ENCODE measurements at places on chromosomes 2 and 18. TPM values are rescaled to one million over a fixed set of nuclear protein-coding genes. Genes with fewer than 3 reads are reported as not detected.

DNA sequence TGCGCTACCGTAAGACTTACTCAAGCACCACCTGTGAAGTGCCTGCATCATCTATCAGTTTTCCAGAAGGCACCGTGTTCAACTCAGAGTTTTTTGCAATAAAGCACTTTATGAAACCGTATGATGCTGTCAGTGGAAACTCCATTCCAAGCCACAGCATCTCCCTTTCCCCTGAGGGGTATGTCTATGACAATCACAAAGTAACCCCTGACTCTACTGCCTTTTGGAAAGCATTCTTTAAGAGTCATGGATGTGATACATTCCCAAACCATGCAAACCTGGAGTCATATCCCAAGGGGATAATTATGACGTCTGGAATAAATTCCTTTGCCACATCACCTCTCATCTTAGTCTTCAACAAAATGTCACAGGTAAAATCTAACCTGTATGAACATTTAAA is 39.2 kb downstream of the UNC50 start:
- H3K27me3 ChIP-seq = no peaks in the 10 kb centered on the region
- no peak for DNase-seq
- peaks cover 18% of the 10 kb centered on the region for H3K36me3 ChIP-seq
- no peak overlapping the region for H3K27ac ChIP-seq

- no peaks in the 10 kb centered on the region for H3K27me3 ChIP-seq
- H3K36me3 ChIP-seq = no peaks in the 10 kb centered on the region
- no peaks in the 10 kb centered on the region for H3K4me1 ChIP-seq
- no peak for DNase-seq
- H3K27ac ChIP-seq = no peak within 1 kb of the TSS
These were observed at the start of gene IL1F10 for GRCh38 chr2:113067681-113068080. TSS of gene IL1F10 (plus strand) at chr2:113067970. CDS start at chr2:113072739, 4,769 bp downstream.

GRCh38 chr2:231800493-231801091 is 14.3 kb downstream of the COPS7B start:
- H3K27me3 ChIP-seq = no peaks in the 10 kb centered on the region
- H3K4me3 ChIP-seq = no peak overlapping the region
- H3K36me3 ChIP-seq = peaks cover 27% of the 10 kb centered on the region
- DNase-seq = peak; percentile 12

DNA sequence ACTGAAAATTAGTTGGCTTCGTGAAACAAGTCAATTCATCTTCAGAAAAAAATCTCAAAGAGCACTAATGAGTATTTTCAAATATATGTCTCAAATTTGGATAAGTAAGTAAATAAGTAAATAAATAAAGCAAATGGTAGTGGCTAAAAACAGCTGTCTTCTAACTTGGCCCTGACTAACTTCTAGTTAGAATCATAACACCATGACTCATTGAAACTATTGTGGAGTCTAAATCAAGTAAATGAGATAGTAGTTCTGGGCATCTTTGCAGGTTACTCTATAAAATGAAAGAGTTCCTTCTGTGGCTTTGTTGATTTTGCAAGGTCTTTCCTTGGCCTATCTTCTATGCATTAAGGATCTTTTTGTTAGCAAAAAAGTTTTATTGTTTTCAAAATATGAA is 110.7 kb downstream of the SLC8A1 start:
- H3K27me3 ChIP-seq = no peaks in the 10 kb centered on the region
- H3K36me3 ChIP-seq = no peaks in the 10 kb centered on the region
- no peak for DNase-seq
- no peaks in the 10 kb centered on the region for H3K4me1 ChIP-seq

DNA sequence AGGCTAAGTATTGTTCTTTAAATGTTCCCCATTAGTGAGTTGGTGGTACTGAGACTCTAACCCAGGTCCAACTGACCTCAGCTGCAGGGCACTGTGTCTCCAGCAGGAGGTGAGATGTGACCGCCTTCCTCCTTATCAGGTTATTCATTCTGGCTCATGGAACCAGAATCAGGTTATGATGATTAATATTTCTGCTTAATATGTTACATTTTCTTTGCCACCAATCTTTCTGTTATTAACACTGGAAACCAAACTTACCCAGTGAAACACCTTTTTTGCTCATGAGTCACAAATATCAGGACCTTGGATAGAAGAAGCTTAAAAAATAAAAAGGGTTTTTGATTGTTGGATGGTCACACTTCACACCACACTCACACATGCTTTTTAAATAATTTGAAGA is 85.4 kb downstream of the DPP4 start:
- H3K4me1 ChIP-seq = peaks cover 6% of the 10 kb centered on the region
- no peak for DNase-seq
- H3K27me3 ChIP-seq = no peaks in the 10 kb centered on the region
- H3K4me3 ChIP-seq = no peak overlapping the region
- no peak overlapping the region for H3K27ac ChIP-seq

DNA sequence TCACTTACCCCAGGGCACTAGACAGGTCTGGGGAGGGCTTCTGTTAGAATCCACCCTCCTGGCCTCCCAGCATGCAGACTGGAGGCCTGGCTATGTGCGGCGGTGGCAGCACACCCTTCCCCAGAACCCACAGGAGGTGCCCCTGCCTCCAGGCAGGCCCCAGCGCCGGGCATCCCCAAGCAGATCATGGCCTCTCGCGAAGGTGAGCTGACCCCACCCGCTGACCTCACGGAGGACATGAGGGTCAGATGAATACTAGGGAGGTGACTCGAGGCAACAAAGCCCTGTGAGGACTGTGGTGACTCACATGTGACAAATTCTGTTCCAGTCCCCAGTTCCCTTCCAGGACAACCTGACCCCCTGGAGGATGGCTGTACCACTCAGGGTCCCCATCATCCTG is 1.9 kb downstream of the MAB21L4 start:
- no peak overlapping the region for H3K4me3 ChIP-seq
- no peaks in the 10 kb centered on the region for H3K27me3 ChIP-seq
- DNase-seq = no peak
- no peak overlapping the region for H3K27ac ChIP-seq

DNA sequence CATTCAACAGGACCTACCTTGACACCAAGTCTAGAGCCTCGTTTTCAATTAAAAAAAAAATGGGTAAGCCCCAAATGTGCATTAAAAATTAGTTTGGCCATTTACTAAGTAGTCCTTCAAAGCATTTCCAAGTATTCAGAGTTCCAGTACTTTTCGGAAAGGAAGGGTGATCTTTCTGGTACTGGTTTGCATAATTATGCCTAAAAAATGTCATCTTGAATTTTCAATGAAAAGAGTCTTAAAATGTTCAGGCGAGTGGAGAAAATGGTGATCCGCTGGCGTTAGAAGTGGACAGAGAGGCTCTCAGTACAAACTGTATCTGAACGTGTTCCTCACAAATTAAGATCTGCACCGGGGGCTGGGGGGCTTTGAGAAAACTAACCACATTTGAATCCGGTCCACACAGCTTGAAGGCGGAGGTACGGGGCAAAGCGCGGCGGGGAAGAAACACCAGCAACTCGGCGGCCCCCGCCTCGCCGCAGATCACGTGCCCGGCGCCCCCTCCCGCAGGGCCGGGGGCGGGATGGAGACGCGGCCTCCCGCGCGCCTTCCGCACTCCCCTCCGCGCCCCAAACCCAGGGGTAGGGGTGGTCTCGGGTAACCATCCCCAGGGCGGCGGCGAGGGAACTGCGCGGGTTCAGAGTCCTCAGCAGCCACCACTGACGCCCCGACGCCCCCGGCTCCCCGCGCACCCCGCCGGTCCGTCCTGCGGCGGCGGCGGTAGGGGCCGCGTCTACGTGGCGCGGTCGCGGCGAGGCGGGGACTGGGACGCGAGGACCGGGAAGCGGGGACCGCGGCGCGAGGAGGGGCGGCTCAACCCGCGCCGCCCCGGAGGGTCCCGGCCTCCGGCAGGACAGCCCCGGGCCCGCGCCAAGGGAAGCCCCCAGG is 564 bp downstream of the LPIN2 start:
- H3K4me1 ChIP-seq = peaks cover 8% of the 10 kb centered on the region
- no peaks in the 10 kb centered on the region for H3K27me3 ChIP-seq
- peak overlapping the region; percentile 61 for H3K4me3 ChIP-seq
- no peaks in the 10 kb centered on the region for H3K36me3 ChIP-seq
- H3K27ac ChIP-seq = peak overlapping the region; percentile 81

GRCh38 chr2:7905756-7906155 is 776.1 kb upstream of the ID2 start:
- DNase-seq = no peak
- no peak overlapping the region for H3K4me3 ChIP-seq
- no peaks in the 10 kb centered on the region for H3K27me3 ChIP-seq
- H3K27ac ChIP-seq = no peak overlapping the region
- H3K4me1 ChIP-seq = no peaks in the 10 kb centered on the region

DNA sequence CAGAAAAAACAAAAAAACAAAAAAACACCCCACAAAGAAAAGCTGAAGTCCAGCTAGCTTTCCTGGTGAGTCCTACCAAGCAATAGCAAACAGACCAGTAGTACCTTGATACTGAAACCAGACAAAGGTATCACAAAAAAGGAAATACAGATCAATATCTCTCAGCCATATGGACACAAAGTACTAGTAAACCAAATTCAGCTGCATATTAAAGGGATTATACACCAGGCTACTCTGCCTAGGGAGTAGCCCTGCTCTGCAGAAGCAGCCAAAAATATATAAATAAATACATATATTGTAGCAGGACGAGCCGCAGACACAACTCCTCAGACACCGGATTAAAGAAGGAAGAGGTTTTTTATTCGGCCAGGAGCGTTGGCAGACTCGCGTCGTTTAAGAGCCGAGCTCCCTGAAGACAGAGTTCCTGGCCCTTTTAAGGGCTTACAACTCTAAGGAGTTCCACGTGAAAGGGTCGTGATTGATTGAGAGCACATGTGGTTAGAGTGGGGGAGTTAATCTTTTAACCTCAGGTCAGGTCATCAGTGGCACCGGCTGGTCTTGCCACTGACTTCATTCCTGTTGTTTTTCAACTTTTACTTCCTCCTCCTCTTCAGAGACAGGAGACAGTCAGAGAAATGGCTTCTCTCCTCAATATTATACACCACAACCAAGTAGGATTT is 38.4 kb upstream of the DTNB start:
- no peak for DNase-seq
- no peaks in the 10 kb centered on the region for H3K27me3 ChIP-seq
- no peak overlapping the region for H3K27ac ChIP-seq
- H3K36me3 ChIP-seq = no peaks in the 10 kb centered on the region
- no peaks in the 10 kb centered on the region for H3K4me1 ChIP-seq
- H3K4me3 ChIP-seq = no peak overlapping the region

DNA sequence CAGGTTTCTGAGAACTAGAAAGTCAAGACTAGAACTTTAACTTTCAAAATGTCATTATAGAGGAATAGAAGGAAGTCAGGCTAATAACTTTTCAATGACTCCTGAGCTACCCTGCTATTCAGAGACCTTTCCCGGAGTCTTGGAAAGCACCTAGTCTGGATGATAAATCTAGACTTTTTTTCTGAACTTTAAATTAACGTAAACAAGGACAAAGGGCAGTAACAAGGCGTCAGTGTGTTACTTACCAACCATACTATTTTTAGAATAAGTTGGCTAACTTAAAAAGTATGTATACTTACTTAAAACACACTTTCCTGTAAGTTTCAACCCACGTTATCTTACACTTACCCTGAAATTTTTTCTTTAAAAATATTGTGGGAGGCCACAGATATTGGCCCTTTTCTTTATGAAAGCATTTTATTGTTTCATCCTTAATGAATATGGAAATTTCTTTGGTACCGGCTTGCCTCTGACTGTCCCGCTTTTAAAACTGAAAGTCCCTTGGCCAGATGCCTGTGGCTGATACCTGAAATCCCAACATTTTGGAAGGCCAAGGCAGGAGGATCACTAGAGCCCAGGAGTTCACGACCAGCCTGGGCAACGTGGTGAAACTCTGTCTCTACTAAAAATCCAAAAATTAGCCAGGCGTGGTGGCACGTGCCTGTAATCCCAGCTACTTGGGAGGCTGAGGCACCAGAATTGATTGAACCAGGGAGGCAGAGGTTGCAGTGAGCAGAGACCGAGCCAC is 9.7 kb downstream of the PMAIP1 start:
- H3K27ac ChIP-seq = no peak overlapping the region
- H3K27me3 ChIP-seq = no peaks in the 10 kb centered on the region
- no peak overlapping the region for H3K4me3 ChIP-seq
- DNase-seq = no peak
- H3K4me1 ChIP-seq = peaks cover 9% of the 10 kb centered on the region
- H3K36me3 ChIP-seq = no peaks in the 10 kb centered on the region

GRCh38 chr2:18987592-18988073 is 370.8 kb downstream of the OSR1 start:
- no peaks in the 10 kb centered on the region for H3K36me3 ChIP-seq
- DNase-seq = no peak
- H3K4me1 ChIP-seq = no peaks in the 10 kb centered on the region
- no peak overlapping the region for H3K4me3 ChIP-seq
- no peak overlapping the region for H3K27ac ChIP-seq
- no peaks in the 10 kb centered on the region for H3K27me3 ChIP-seq

DNA sequence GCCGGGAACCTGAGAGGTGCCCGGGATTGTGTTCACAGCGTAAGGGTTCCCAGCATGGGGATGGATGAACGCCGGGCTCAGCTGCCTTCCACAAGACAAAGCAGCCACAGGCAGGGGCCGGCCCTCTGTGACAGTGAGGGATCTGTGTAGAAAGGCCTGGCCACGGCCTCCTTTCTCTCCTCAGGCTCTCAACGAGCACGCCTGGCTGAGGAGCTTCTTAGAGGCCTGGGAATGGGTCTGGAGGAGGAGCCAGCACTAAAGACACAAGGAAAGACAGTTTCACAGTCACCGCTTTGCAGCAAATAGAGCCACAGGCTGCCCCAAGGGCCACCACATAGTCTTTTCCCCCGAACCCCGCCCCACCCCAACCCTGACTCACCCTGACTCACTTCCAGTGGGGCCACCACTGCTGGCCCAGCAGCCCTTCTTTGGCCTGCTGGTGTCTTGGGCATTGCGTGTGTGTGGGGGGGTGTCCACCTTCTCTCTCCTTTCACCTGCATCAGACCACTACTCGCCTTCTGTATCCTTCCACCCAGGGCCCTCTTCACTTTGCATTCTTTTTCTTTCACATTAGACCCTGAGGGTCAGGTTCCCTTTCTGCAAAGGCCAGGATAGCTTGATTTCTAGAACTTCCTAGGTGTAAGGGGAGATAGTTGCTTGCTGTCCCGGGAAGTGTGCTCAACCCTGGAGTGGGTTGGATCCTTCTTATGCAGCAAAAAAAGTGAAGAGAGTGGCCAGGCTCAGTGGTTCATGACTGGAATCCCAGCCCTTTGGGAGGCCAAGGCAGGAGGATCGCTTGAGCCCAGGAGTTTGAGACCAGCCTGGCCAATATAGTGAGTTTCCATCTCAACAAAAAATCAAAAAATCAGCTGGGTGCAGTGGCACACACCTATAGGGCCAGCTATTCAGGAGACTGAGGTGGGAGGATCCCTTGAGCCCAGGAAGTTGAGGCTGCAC is 19.3 kb upstream of the HPCAL1 start:
- no peak overlapping the region for H3K27ac ChIP-seq
- no peaks in the 10 kb centered on the region for H3K4me1 ChIP-seq
- H3K36me3 ChIP-seq = no peaks in the 10 kb centered on the region
- no peak for DNase-seq
- H3K4me3 ChIP-seq = no peak overlapping the region

Gene DNAH7
- polyA plus RNA-seq = not detected

Gene DSG1
- not detected for polyA plus RNA-seq
